ENCODE measurements at places on chromosomes 16 and 17. TPM values are rescaled to one million over a fixed set of nuclear protein-coding genes. Genes with fewer than 3 reads are reported as not detected.

GRCh38 chr16:30472328-30472942, at the start of gene ITGAL:
Gene ITGAL (plus strand): TSS chr16:30472742. CDS start chr16:30472838, 96 bp downstream.
- no peak for DNase-seq

DNA sequence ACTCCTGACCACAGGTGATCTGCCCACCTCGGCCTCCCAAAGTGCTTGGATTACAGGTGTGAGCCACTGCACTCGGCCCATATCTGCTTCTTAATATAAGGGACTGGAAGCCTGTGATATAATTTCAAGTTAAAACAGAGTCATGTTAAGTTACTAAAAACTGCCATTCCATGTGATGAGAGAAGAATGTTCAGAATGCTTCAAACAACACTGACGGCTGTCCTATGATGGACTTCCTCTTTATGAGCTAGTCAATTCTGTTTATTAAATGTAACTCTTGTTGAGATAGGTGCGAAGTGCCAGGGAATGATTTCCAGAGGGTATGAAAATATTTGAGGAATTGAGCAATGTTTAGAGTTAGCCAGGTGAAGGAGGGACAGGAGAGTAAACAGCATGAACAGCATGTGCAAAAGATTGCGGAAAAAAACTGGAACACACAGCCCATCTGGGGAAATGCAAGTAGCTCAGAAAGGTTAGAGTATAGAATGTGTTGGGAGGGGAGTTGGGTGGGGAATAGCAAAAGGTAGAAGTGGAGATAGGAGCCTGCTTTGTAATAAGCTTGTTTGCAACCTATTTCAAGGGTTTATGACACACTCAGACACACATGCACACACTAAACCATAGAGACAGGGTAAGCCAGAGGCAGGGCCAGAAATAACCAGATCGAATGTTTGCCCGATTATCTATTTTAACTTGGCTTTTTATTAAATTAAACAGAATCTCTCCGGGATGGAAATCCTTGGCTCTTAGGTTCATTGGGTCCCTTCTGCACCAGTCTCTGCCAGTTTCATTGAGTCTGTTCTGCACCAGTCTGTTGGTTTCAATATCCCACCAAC, 135.6 kb upstream of the COX10 start:
- no peak for DNase-seq

GRCh38 chr16:65863236-65863635, 503.3 kb upstream of the CDH5 start:
- DNase-seq = no peak

DNA sequence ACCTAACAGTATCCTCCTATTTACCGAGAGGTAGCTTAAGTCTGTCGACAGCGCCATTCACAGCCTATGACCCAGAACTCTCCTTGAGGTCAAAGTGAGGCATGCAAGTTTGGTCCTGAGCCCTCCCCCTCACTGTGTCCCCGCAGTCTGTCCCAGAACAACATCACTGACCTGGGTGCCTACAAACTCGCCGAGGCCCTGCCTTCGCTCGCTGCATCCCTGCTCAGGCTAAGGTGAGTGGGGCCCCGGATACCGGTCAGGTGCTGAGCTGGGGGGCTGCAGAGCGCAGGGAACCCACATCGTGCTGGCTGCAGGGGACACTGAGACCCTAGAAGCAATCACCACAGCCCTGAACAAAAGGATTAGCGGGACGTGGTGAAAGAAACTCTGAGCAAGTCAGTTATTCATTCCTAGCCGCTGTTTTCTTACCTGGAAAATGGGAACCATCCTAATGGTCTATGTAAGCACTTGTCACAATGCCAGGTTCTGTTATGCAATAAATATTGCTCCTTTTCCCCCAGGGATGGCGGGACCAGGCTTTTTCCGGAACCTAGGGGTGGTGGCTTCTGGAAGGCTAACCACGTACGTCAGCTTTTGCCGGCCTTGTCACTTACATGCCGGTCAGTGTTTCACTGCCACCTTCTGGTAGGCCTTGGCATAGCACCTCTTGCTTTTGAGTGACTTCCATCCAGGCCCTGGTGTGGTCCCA, 23.8 kb downstream of the DEXI start:
- DNase-seq = peak; percentile 92

DNA sequence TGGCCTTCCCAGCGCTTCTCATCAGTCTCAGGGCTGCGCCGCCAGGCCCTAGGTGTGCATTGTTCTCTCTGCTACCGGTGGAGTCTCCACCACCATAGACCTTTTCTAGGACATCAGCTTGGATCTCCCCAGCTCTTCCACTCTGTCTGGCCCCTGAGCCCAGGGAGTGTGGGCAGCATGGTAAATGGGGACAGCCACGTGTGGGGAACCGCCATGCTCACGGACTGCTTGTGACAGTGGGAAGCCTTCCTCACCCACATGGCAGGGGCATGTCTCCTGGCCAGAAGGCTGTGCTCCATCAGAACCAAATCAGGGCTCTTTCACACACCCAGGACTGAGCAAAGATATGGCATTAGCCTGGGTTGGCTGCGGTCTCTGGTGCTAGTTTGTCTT, 51.3 kb downstream of the TNFRSF13B start:
- DNase-seq = no peak

- DNase-seq = no peak
Measured at GRCh38 chr16:27759967-27760788, 210.2 kb downstream of the KATNIP start.

SPN gene
- 0.60 TPM for total RNA-seq

C16orf54 gene
- not detected for total RNA-seq

CDRT15L2 gene
- total RNA-seq = not detected

ABR gene
- 67.5 TPM for total RNA-seq

All from cardiac muscle cell (in vitro differentiated cells and primary cell).